ENCODE measurements at places on chromosomes 12 and 14. TPM values are rescaled to one million over a fixed set of nuclear protein-coding genes. Genes with fewer than 3 reads are reported as not detected.
A peak's percentile ranks its signal among the peaks of the same experiment; 100 is the strongest.

DNA sequence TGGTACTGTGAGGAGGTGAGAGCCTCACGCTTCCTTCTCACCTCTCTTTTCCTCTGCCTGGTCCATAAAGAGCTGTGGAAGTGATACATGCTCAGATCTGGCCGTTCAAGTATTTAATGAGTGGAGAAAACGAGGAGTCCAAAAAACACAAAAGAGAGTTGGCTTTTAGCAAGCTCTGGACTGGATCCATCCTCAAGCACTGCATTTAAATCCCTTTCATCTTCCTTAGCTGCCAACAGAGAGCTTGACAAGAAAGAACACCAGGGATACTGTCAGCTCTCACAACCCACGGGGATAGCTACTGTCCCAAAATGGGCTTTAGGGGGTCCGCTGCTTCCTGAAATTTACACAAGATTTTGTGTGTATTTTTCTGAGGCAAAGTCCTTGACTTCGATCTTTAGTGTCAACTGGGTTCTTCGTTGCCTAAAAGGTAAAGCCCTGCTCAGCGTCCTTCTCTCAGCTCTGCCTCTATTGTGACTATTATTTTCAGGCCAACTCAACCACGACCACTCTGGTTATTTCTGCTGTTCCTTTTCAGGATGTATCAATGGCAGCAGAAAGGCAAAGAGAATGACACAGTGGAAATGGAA lies 120.9 kb downstream of the TMTC1 start:
- no peaks in the 10 kb centered on the region for H3K27me3 ChIP-seq
- H3K4me1 ChIP-seq, result peaks cover 12% of the 10 kb centered on the region
- no peaks in the 10 kb centered on the region for H3K36me3 ChIP-seq
- H3K27ac ChIP-seq, result 0 out of 2 replicates have a peak overlapping the region, but pooled peaks have one; percentile 0
- DNase-seq, result no peak

GRCh38 chr14:60561845-60562746 lies 53.1 kb downstream of the SIX6 start:
- H3K27me3 ChIP-seq, result no peaks in the 10 kb centered on the region
- no peak overlapping the region for H3K27ac ChIP-seq
- no peaks in the 10 kb centered on the region for H3K36me3 ChIP-seq
- H3K4me1 ChIP-seq, result no peaks in the 10 kb centered on the region
- DNase-seq, result peak; percentile 94

DNA sequence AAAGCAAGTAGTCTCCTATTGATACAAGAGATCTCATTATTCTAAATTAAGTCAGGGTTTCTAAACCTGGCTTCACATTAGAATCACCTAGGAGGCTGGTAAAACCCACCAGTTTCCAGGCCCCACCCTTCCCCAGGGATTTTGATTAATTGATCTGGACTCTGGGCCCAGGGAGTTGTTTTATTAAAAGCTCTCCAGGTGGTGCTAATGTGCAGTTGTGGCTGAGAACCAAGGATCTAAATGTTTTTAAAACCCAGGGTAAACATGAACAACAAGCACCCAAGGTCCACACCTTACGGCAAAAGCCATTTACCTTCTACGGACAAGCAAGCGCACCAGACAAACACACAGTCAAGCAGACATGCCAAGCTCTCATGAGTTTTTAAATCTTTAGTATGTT lies 73.9 kb downstream of the SLC2A13 start:
- peaks cover 41% of the 10 kb centered on the region for H3K4me1 ChIP-seq
- peak overlapping the region; percentile 82 for H3K27ac ChIP-seq
- DNase-seq, result no peak

- H3K27me3 ChIP-seq, result no peaks in the 10 kb centered on the region
Observed at GRCh38 chr14:79826362-79826761, 384.9 kb downstream of the DIO2 start.

DNA sequence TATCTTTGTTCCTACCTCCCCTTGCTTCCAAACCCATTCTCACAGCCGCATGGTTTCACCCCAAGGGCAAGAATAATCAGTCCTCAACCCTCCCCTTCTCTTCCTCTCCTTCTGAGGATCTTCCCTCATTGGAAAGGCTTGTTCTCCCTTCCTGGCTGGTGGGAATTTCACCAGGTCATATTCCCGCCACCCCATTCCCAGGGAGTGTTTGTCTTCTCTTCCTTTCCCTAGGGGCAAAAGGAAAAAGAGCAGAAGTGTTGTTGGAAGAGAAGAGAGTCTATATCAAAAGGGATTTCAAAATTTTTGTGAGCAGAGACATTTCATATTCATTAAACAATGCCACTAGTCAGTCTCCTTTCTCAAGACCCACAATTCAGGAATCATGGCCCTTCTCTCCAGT lies 176.9 kb downstream of the ANO2 start:
- no peaks in the 10 kb centered on the region for H3K36me3 ChIP-seq
- no peak overlapping the region for H3K4me3 ChIP-seq
- no peaks in the 10 kb centered on the region for H3K27me3 ChIP-seq
- no peaks in the 10 kb centered on the region for H3K4me1 ChIP-seq
- no peak for DNase-seq
- no peak overlapping the region for H3K27ac ChIP-seq

GRCh38 chr12:32298917-32299316 lies 100.4 kb upstream of the FGD4 start:
- H3K4me3 ChIP-seq, result no peak overlapping the region
- H3K4me1 ChIP-seq, result no peaks in the 10 kb centered on the region
- peak overlapping the region; percentile 82 for H3K27ac ChIP-seq
- no peak for DNase-seq
- no peaks in the 10 kb centered on the region for H3K36me3 ChIP-seq
- H3K27me3 ChIP-seq, result no peaks in the 10 kb centered on the region

DNA sequence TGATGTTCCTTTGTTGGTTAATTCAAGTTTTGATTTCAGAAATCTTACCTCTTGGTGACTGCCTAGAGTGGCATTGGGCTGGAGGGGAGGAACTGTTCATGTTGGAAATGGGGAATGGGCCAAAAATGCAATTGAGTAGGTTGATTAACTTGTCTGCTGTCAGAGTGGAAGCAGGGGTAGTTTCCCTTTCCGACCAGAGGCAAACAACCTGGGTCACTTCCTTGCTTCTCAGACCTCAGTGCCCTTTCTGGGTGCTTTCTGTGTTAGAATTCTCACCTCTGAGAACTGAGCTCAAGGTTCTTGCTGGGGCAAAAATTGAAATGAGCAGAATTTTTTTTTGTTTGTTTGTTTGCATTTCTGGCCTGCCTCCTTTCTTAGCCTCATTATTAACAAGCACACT lies 2.3 kb upstream of the M6PR start:
- H3K36me3 ChIP-seq, result peaks cover 22% of the 10 kb centered on the region
- H3K4me1 ChIP-seq, result peaks cover 12% of the 10 kb centered on the region
- no peak overlapping the region for H3K4me3 ChIP-seq
- DNase-seq, result no peak
- no peak overlapping the region for H3K27ac ChIP-seq

GRCh38 chr12:1972856-1973317 lies 31.4 kb downstream of the DCP1B start:
- no peak for DNase-seq
- H3K27ac ChIP-seq, result no peak overlapping the region
- no peaks in the 10 kb centered on the region for H3K36me3 ChIP-seq
- H3K27me3 ChIP-seq, result no peaks in the 10 kb centered on the region
- no peak overlapping the region for H3K4me3 ChIP-seq

DNA sequence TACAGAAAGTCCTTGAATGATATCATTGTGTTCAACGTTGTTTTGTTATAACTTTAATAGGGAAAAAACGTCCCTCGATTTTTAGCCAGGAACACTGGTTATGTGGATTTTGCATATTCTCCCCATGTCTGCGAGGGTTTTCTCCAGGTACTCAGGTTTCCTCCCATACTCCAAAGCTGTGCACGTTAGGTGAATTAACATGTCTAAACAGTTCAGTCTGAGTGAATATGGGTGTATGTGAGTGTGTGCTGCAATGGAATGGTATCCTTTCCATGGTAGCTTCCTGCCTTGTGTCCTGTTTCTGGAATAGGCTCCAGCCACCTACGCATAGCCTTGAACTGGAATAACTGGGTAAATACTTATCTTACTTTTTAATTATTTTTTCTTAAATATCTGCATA lies 810.8 kb upstream of the ATXN7L3B start:
- no peak overlapping the region for H3K4me3 ChIP-seq
- no peaks in the 10 kb centered on the region for H3K27me3 ChIP-seq
- no peak overlapping the region for H3K27ac ChIP-seq
- no peaks in the 10 kb centered on the region for H3K36me3 ChIP-seq

DNA sequence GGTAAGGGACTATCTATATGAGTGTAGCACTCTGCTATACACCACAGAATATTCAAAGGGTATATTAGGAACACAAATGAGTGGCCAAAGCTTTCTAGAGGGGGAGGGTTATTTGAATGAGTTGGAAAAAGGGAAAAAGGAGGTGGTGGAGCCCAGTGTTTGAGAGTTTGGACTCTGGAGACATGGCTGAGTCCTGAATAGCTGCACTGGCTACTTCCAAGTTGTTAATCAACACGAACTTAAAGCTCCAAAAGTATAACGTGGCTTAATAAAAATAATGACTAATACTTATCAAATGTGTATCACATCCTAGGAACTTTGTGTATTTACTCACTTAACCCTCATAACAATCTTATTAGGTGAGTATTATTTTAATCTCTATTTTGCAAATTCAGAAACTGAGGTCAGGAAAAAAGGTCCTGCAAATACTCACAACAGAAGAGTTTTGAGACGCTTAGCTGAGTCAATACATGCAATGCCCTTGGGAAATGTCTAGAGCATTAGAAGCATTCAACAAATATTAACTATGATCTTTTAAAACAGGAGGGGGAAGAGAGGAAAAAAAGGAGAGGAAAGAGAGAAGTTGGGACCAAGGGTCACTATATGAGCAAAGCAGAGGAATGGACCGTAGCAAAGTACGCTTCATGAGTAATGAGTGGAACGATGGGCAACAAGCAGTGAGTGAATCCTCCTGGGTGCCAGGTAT lies 189.5 kb upstream of the HMGA2 start:
- H3K4me3 ChIP-seq, result no peak overlapping the region
- no peaks in the 10 kb centered on the region for H3K4me1 ChIP-seq
- DNase-seq, result no peak
- no peaks in the 10 kb centered on the region for H3K27me3 ChIP-seq
- H3K36me3 ChIP-seq, result no peaks in the 10 kb centered on the region

GRCh38 chr12:6459004-6459337 lies 7.1 kb downstream of the TAPBPL start:
- peaks cover under 1% of the 10 kb centered on the region for H3K36me3 ChIP-seq
- no peaks in the 10 kb centered on the region for H3K4me1 ChIP-seq
- no peak overlapping the region for H3K4me3 ChIP-seq
- H3K27me3 ChIP-seq, result no peaks in the 10 kb centered on the region
- H3K27ac ChIP-seq, result no peak overlapping the region
- no peak for DNase-seq

DNA sequence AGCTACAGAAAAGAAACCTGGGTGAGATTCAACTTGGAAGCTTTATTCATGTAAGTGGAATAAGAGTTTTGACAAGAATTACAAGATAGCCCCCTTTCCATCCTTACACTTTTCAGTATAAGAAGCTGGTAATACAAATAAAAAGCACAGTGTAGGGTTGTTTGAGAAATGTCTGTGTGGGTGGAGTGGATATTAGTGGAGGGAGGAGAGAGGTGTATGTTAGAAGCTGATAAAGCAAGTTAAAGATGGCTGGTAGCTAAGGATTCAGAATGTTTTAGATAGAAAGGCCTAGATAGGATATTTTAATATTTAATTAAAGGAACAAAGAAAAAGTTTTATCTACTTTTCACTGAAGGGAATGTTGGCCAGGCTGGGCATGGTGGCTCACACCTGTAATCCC lies 12.5 kb downstream of the CFAP54 start:
- no peak for DNase-seq
- no peak overlapping the region for H3K27ac ChIP-seq
- no peaks in the 10 kb centered on the region for H3K27me3 ChIP-seq
- no peaks in the 10 kb centered on the region for H3K36me3 ChIP-seq

DNA sequence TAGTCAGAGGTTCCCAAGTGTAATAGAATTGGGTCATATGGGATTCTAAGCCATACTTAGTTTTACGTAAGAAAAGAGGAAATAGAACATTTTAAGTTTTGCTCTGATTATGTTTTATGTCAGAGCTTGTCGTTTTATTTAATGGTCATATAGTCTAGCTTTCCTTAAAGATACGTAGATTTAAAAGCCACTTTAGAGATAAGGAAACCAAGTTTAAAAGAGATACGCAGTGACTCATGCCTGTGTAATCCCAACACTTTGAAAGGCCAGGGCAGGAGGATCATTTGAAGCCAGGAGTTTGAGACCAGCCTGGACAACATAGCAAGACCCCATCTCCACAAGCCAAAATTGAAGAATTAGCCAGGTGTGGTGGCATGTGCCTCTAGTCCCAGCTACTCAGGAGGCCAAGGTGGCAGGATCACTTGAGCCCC lies 19.5 kb downstream of the MAPK1IP1L start:
- no peak overlapping the region for H3K27ac ChIP-seq
- no peaks in the 10 kb centered on the region for H3K27me3 ChIP-seq
- H3K4me1 ChIP-seq, result peaks cover 7% of the 10 kb centered on the region
- DNase-seq, result no peak
- no peak overlapping the region for H3K4me3 ChIP-seq
- H3K36me3 ChIP-seq, result no peaks in the 10 kb centered on the region

Gene SLC25A47
- total RNA-seq, result not detected
